ENCODE measurements at places on chromosomes 5 and 9. TPM values are rescaled to one million over a fixed set of nuclear protein-coding genes. Genes with fewer than 3 reads are reported as not detected.

GALNT10 gene
- 34.7 TPM for total RNA-seq

QRFP gene
- total RNA-seq: not detected

RASGEF1C gene
- total RNA-seq: not detected

ACER2 gene
- 1.8 TPM for total RNA-seq

SLC6A3 gene
- not detected for total RNA-seq

SH3GLB2 gene
- 87.1 TPM for total RNA-seq

ZDHHC11B gene
- 31.2 TPM for total RNA-seq

IL4 gene
- total RNA-seq: not detected

GRCh38 chr9:89457376-89457855 lies 40.5 kb downstream of the SEMA4D start:
- no peak for DNase-seq

DNA sequence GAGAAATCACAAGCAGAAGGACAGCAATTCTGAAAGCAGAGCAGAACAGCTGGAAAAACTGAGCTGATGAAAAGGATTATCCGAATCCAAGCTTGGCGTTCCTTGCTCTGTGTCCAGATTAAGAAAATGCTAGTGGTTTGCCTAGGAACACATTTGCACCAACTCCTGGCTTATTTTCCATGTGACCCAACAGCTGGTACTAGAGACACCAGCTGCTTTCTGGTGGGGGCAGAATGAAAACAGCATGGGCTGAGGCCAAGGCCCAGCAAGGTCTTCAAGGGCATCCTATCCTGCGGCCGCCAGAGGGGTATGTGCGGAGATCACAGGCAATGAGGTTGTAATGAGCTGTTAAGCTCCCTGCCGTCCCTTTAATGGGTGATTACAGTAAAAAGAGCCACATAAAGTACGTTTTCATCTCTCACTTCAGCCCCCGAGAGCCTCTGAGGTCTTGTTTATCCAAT lies 131.5 kb downstream of the DOCK8 start:
- no peak for DNase-seq

GRCh38 chr9:14317667-14318320 lies 3.9 kb upstream of the NFIB start:
- DNase-seq: no peak

- DNase-seq: no peak
Observed at GRCh38 chr9:97284798-97285197, 22.7 kb upstream of the CCDC180 start.

GRCh38 chr9:80156756-80157472 lies 585.1 kb downstream of the TLE4 start:
- no peak for DNase-seq

DNA sequence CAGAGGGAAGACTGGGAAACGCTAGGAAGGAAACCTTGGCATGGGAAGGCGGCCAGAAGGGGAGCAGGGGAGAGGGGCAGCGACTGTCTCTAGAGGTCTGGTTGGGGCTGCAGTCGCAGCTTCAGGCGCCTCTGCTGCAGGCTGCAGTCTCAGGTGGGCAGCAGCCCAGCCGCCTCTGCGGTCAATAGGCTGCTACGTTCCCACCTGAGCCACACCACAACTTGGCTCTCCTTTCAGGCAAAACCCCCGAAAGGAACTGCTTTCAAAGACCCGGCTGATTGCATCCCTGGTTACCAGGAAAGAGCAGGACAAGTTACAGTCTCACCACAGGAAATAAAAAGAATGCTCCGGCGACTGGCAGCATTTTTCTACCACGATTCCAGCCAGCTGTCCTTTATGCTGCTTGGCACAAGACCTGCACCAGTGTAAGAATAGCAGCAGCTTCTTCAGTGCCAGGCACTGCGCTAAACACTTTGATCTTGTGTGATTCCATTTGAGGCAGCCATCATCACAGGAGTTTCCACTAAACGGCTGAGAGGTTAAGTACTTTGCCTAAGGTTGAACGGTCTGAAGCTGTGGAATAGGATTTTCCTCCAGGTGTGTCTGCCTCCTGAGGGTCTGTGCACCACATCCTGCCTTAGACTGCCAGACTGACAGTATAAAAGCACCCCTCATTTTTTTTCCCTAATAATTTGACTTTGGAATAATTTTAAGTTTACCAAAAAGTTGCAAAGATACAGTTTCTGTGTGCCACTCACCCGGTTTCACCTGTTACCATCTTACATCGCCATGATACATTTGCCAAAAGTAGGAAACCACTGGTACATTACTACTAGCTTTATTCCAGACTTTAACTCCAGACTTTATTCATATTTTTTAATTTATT lies 7.5 kb downstream of the RPS14 start:
- DNase-seq: no peak

- DNase-seq: no peak
Observed at GRCh38 chr9:6910032-6910431, 152.3 kb downstream of the KDM4C start.

GRCh38 chr9:83511051-83511450 lies 27.1 kb downstream of the FRMD3 start:
- no peak for DNase-seq

GRCh38 chr5:179194201-179194910 lies 134.2 kb downstream of the ZNF354C start:
- no peak for DNase-seq

- DNase-seq: no peak
Observed at GRCh38 chr5:135398160-135398854, 724 bp downstream of the MACROH2A1 start.

- no peak for DNase-seq
Observed at GRCh38 chr5:79561525-79561893, 47.6 kb upstream of the HOMER1 start.

All from T-helper 17 cell (primary cell).